Adipocyte (in vitro differentiated cells): ENCODE measurements at places on chromosomes 13 and 19.

GRCh38 chr19:31074199-31075125 is 274.8 kb downstream of the TSHZ3 start:
- no peak for DNase-seq

GRCh38 chr19:34269081-34269480 is 14.7 kb downstream of the GARRE1 start:
- DNase-seq, result no peak

GRCh38 chr19:10719466-10719961 is 1.6 kb downstream of the DNM2 start:
- DNase-seq, result peak; percentile 15

DNA sequence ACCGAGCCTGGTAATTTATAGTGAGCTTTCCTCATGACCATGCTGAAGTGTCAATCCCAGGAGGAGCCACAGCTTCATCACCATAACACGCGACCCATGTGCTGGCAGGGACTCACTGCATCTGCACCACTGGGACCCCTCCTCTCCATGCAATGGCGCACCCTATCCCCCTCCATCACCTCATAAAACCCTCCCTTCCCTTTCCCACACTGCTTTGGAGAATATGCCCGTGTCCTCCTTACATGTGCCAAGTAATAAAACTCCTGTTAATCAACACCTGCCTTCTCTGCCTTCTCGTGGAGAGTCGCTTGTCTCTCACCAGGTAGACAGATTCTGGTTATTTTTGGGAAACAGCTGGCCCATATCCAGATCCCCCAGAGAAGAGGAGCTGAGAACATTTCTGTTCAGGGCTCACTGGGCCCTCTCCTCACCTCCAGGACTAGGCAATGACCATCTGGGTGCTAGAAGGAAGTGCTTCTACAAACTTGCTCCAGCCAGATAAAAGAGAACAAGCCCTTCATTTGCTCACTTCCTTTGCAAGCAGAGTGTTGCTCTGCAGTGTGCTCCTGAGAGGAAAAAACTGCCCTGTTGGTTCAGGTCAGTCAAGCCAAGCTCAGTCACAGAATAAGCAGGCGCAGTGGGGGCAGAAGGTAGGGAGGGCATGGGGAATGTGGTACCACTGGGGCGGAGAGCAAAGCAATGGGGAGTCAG is 894.3 kb downstream of the UQCRFS1 start:
- no peak for DNase-seq

GRCh38 chr13:58879114-58879513 is 1247.6 kb downstream of the PCDH17 start:
- no peak for DNase-seq

DNA sequence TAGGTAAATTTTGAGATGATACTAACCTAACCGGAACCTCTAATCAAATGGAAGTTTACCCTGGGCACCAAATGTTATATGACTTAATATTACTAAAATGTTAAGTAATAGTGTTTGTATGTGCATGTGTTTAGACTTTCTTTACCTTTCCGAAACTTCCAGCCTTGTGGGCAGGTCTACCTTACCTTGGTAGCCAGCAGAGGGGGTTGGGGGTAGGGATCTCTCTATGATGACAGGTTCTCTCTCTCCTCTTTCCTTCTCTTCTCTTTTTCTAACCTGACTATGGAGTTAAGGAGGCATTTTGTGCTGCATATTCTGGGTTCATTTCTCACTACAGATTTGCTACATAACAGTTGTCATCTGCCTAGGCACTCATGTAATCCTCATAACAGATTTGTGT is 6.8 kb upstream of the FRY start:
- no peak for DNase-seq

DNA sequence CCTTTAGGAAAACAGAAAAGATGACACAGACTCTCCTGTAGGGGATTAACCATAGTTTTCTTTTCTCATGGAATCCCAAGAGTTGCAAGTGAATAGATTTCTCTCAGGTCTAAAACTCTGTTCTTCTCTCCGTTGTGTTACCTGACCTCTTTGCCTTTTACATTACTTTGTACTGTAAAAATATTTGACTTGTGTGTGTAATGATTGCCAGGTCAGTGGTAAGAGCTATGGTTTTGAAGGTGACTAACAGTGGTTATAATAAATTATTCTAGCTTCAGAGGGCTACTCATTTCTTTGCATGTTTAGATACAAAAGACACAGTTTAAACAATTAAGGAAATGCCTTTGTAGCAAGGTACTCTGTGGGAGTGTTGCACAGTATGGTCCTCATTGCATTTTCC is 23.0 kb upstream of the PSG2 start:
- no peak for DNase-seq

- DNase-seq, result no peak
Observed at GRCh38 chr13:51419001-51419636, 33.7 kb downstream of the INTS6 start.

DNA sequence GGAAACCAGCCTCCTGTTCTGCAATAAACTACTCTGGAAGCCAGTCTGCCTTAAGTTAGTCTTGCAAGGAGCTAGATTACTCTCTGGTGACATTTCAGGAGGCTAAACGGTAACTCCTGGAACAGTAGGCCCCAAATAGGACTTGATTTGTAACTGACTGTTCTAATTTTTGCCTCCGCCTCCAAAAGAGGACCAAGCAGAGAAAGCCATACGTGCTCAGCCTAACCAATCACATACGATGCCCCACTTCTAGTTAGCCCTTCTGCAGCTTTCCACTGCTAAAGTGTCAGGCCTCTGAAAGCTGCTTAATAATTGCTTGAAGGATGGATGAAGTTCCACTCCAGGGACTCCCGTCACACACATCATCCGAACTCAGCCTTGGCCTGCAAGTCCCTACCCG is 744 bp downstream of the ZNF805 start:
- peak; percentile 43 for DNase-seq

- no peak for DNase-seq
Observed at GRCh38 chr13:21894091-21894490, 223.2 kb downstream of the FGF9 start.

DNA sequence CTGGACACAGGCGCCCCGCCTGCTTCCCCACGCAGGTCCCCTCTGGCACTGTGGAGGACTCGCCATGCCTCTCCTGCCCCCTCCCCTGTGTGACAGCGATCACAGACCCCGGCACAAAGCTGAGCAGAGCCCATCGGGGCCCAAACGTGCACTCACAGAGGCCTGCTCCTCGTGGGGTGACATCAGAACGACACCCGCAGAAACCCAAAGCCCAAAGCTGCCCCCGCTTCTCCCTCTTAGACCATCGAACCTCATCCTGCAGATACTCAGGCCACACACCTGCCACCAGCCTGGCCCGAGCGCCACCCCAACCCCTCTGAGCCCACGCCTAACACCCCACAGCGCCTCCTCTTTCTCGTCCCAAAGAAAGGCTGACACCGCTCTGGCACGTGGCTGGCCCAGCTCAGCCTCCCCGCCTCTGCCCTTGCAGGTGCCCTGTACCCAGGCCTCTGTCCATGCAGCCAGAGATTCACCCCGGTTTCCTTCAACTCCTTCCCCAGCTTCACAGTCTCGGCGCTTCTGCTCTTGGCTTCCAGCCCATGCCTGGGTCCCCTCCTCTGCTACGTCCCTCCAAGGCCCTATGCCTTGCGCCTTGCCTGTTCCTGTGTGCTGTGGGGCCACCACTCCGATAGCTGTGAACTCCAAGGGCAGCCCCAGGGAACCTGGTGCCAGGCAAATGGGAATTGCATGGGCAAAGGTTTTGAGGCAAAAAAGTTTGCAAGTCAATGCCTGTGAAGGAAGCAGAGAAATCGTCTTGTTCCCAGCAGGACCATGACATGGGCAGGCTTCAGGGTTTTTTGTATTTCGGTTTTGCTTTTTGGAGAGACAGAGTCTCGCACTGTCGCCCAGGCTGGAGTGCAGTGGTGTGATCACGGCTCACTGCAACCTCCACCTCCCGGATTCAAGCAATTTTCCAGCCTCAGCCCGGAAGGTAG is 831 bp upstream of the CBARP start:
- no peak for DNase-seq

DNA sequence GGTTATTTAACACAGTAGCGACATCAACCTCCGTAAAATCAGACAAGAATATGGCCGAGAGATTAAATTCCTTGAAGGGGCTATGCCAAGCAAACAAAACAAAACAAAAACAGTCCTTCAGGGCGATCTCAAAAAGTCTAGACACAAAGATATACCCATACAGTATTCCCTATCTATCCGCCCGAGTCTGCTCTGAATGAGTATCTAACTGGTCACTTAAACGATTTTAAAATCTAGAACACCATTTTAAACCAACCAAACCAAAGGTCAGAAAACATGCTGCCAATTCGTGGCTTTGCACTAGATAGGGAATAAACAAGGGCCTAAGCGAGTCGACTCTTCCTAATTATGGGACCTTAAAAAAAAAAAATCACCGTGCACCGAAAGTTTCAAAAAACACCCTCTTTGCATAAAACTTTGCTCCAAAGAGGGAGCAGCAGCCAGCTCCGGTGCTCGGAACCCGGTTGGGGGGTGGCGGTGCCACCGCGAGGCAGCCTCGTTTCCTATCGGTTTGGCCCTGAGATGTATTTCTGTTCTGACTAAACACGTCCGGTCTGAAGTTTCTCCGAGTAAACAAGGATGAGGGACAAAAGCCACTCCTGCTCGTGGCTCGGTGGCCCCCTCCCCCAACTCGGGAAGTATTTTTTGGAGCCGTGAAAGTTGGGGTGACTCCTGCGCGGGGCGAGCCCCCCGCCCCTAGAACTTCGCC is 1.8 kb downstream of the HMGB1 start:
- DNase-seq, result peak; percentile 74

DNA sequence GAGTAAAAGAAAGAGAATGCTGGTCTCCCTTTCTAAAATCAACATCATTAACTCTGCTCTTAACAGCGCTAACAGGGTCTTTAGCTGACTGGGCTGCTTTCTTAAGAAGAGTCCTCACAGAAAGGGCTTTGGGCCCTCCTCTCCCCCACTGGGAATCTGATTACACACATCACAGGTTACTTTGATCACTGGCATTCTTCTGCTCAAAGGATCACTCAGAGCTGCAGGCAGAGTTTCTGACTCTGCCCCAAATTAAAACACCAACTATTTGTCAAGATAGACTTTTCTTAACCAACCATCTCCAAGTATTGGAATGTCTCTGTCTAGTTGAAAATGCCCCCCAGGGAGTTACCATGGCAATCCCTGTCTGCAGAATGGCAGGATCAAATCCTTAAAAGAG is 31.1 kb upstream of the SIAH3 start:
- no peak for DNase-seq

- DNase-seq, result peak; percentile 98
Observed at GRCh38 chr19:2819540-2820111, at the start of gene ZNF554. Gene ZNF554 (plus strand): TSS chr19:2819868. CDS start chr19:2820072, 204 bp downstream.

GRCh38 chr19:43332058-43332922 is 21.2 kb upstream of the CD177 start:
- no peak for DNase-seq

GRCh38 chr13:30734439-30734838 is 904 bp upstream of the ALOX5AP start:
- DNase-seq, result peak; percentile 56

- peak; percentile 15 for DNase-seq
Observed at GRCh38 chr13:25267715-25268114, 19.6 kb downstream of the MTMR6 start.

GRCh38 chr19:58356766-58357480 is 3.6 kb upstream of the A1BG start:
- no peak for DNase-seq

DNA sequence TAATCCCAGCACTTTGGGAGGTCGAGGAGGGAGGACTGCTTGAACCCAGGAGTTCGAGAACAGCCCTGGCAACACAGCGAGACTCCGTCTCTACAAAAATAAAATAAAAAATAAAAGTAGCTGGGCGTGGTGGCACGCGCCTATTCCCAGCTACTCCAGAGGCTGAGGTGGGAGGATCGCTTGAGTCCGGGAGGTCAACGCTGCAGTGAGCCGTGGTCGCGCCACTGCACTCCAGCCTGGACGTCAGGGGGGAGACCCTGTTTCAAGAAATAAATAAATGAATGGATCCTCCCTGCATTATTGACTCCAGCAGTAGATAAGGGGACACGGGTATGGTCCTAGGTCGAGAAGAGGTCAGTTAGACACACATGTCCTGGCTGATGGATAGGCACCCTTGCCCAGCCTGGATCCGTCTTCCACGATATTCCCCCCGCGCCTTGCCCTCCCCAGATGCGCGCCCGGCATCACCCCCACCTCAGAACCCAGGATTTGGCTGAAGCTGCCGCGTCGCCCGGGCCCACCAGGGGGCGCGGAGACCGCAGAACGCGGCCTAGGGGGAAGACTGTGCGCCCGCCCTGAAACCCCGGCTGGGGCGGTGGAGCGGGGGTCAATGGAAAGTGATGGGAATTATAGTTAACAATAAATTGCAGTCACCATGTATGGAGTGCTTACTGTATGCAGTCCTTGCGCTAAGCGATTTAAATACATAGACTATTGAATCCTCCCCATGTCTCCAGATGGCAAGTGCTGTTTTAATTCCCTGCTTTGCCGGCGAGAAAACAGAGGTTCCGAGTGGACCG is 2.1 kb upstream of the HOOK2 start:
- DNase-seq, result peak; percentile 95

DNA sequence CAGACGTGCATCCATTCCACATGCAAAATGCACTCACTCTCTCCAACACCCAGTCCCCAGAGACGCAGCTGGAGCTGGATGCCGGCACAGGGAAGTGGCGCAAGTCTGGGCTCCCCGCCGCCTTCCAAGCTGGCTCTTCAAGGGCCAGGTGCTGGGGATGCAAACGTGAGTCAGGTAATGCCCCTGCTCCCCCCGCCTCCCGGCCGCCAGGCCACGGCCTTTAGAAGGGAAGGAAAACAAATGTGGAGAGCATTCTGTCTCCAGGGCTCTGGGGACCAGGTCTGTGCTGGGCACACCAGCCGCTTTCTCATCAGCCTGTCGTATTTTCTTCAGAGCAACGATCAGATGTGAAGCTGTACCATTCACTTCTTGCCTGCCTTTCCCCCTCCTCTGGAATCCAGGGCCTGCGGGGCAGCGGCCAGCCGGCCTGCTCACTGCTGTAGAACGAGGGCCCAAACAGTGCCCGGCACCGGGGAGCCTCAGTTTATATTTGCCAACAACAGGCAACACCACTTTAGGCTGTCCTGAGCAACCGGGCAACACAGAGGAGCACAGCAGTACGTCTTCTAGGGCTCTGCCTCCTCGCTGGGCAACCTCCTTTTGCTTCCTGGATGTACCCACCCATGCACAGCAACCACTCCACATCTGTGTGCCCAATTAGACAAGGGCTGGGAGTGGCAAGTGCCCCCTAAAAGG is 3.8 kb downstream of the RAB20 start:
- no peak for DNase-seq

GRCh38 chr19:5397804-5398692 is 57.2 kb upstream of the ZNRF4 start:
- DNase-seq, result peak; percentile 7

GRCh38 chr13:66224663-66225062 is 1005.5 kb downstream of the PCDH9 start:
- no peak for DNase-seq
